ENCODE measurements at places on chromosomes 3 and 15.

- DNase-seq = no peak
Measured at GRCh38 chr15:70832176-70832575, 21.8 kb downstream of the LARP6 start.

GRCh38 chr3:49359623-49360022, 1.5 kb upstream of the GPX1 start:
- DNase-seq = no peak

GRCh38 chr3:16396202-16396601, 117.3 kb downstream of the RFTN1 start:
- DNase-seq = no peak

DNA sequence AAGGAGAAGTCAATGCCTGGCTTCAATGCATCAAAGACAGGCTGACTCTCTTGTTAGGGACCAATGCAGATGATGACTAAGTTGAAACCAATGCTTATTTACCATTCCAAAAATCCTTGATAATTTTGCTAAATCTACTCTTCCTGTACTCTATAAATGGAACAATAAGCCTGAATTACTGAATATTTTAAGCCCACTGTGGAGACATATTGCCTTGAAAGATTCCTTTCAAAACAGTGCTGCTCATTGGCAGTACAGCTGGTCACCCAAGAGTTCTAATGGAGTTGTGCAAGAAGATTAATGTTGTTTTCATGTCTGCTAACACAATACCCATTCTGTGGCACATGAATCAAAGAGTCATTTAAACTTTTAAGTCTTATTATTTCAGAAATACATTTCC, 181.0 kb upstream of the CBLB start:
- DNase-seq = no peak

DNA sequence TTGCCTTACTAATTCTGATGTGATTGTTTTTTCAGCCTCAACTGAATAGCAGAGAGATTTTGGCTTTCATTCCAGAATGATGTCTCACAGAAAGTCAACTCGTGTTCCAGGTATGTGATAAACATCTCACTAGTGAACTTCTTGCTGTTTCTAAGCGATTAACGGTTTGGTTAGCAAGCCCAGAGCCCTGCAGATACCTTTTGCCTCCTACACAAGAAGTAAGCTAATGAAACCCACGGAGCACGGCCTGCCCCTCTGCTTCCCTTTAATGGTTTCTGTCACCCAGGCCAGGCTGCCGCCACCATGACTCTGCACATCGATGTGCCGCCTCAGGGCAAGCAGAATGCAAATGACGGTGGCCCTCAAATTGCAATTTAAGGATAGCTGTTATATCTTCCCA, 155.9 kb upstream of the ICE2 start:
- no peak for DNase-seq

DNA sequence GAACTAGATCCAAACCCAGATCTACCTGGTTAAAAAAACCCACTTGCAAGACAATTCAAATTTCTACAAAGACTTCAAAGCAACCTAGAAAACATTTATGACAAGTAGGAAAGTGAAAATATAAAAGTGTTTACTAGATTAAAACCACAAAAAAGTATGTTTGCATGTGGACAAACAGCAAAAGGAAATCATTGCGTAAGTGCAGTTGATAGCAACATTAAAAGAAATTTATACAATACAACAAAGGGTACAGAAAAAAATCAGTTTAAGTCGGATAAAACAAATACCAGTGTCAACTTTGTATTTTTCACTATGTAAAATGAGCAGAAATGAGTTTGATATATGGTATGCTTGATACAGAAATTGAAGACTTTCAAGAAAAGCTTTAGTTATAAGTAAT, 2.6 kb downstream of the EIF5A2 start:
- DNase-seq = no peak

- DNase-seq = no peak
Measured at GRCh38 chr3:133169331-133170068, 131.3 kb downstream of the TMEM108 start.

DNA sequence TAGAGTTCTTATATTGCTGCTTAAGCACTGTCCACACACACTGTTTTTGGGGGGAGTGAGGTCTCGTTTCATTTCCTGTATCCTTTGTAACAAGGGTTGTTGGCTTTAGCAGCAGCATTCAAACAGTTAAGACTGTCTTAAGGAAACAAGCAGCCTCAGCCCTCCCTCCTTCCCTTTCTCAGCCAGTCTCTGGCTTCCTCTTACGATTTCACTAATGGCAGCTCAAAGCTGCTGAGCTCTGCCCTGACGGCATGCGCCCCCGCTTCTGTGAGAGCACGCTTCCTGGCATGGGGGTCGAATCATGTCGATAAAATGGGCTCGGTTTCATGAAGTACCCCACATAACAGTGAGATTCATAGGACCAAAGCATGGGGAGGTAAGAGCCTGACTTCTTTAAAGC, 105.0 kb downstream of the KLHL25 start:
- DNase-seq = no peak

GRCh38 chr15:101637516-101637915, 14.7 kb downstream of the TM2D3 start:
- no peak for DNase-seq

GRCh38 chr3:193564012-193564411, 9.3 kb upstream of the ATP13A4 start:
- DNase-seq = no peak

DNA sequence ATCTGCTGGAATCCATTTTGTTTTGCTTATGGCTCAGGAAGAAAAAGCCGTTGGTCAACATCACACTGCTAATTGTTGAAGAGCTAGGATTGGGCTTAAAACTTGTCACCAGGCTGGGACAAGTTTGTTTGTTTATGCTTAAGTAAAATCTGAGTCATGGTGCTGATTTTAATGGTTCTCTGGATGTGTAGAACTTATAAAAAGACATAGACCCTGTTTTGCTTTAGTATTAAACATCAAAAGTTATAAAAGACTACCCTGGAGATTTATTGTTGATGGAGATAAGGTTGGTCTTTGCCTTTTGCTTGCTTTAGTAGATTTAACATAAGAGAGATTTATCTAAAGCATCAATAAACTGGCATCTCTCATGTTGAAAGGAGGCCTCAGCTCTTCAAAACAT, 348.2 kb upstream of the GOLIM4 start:
- DNase-seq = no peak

DNA sequence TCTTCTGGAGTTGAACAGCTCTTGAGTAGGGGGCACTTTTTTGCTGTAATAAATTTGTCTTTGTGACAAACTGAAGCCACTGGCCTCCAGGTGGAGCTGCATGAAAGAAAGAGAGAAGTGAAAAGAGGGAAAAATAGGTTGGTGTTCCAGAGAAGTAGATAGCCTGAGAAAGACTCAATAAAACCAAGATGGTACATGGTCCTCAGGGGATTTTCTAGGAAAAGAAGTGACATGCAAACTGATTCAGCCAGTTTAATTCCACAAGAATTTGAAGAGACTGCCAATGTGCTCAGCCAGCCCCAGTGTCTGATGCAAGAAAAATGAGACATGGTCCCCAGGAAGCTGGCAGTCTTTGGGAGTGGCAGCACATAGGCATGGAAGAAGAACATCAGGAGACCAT, 152.7 kb downstream of the CD47 start:
- no peak for DNase-seq

- no peak for DNase-seq
Measured at GRCh38 chr3:23518441-23518840, 287.3 kb upstream of the UBE2E1 start.

DNA sequence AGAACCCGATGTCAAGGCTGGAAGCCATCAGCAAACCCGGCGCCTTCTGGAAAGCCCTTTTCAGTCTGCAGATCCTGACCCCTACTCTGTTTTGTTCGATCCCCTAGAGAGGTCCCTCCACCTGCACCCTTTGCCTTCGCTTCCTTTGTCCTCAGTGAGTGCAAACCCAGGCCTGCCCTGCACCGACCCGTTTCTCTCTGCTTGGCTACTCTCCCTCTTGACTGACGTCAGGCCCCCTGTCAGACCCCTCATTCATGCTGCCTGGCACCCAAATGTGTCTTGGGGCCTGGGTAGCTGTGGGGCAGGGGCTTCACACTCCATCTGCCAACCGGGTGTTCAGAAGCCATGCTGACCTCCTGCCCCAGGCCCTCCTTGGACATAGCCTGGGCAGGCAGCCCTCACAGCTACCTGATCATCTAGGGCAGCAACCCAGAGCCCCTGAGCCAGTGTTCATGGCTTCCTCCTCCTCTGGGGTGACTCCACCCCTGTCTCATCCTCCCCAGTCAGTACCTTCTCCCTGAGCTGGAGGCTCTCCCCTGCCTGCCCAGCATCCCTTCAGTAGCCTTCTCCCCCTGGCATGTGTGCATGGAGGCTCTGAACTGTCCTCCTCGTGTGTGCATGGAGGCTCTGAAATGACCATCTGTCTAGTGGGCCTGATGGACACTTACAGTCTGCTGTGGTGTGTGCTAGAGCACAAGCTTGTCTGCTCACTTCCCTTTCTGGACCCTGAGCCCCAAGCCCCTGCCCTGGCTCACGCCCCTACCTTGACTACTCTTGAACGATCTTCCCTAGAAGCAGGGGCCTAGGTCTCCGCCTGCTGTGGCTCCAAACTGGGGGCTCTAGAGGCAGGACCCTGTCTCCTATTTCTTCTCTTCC, 69.4 kb downstream of the EXOG start:
- DNase-seq = no peak

- DNase-seq = no peak
Measured at GRCh38 chr15:92079047-92079446, 225.5 kb downstream of the SLCO3A1 start.

DNA sequence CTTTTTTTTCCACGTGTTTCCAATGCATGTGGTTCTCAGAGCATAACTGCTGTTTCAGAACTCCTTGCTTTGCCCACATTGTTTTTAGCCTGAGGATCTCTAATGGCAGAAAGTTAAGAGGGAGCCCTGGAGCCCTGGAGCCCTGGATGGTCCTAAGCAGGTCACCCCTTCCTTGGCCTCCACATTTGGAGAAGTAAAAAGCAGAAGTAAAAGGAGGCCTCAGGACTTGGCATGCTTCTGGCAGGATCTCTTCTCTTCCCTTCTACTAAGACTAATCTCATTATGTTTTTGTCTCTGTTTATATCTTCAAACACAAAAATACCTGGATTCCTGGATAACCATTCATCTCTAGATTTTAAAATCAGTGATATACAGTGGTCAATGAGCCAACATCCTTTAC, 50.1 kb downstream of the P2RY1 start:
- no peak for DNase-seq

DNA sequence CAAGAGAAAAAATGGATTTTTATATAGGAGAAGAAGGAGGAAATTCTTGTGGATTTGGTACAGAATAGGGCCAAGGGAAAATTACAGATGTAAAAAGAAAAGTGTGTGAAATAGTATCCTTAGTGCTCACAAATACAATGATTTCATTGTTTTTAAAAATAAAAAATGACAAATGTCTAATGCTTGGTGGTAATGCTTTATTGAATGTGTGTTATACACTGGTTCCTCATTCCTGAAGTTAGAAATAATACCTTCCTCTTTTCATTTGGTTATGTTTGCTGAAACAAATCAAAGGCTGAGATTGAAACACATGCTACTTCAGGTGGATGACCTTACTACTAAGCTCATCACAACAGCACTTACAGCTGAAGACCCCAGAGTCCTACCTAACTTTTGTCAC, 37.7 kb upstream of the CCR2 start:
- DNase-seq = no peak

- no peak for DNase-seq
Measured at GRCh38 chr3:143562789-143563188, 285.5 kb downstream of the SLC9A9 start.

DNA sequence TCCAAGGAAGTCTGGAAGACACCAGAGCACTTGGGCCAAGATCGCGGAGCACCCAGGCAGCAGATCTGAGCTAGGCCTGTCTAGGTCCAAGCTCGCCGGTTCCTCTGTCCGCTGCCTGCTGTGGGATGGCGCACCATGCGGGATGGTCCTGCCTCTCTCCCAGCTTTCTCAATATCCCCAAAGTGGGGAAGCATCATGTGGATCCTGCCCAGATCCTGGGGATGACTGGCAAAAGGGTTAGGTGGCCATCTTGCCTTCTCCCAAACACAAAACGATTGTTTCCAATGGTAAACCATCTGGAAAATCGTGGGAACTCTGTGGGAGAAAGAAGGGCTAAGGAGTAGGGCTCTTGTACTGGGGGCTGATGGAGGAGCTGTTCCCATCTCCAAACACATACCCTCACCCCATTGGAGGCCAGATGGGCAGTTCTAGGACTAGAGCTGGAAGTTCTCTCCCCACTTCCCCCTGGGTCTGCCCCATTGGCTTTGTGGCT, 8.9 kb downstream of the PRKCD start:
- DNase-seq = no peak

GRCh38 chr3:104673981-104674380, 692.7 kb upstream of the ALCAM start:
- no peak for DNase-seq

DNA sequence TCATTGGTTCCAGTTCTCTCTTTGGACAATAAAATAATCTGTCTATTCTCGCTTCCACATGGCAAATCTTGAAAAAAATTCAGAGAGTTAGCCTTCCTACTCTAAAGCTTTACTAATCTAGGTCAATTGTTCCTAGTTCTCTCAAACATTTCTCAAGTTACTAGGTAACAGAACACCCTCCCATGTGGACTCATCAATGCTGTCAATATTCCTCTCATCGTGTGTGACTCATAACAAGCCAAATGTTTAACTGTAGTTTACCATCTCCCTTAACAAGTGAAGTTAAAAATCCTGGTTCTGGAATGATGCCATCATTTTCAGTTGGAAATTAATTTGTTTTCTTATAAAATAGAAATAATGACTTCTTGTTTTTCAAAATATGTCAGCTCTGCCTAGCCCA, 438.6 kb downstream of the ROBO1 start:
- DNase-seq = no peak

DNA sequence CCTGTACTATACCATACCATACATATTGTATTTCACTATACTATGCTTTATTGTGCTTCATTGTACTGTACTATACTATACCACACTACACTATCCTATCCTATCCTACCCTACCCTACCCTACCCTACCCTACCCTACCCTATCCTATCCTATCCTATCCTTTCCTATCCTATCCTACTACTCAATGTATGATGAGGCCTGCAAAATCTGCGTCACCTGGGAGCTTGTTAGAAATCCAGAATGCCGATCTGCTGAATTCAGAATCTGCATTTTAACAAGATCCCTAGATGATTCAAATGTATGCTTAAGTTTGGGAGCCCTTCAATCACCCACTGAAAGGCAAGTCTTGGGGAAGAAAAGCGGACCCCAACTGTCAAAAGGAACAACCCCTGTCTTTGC, 45.4 kb upstream of the CAPN7 start:
- no peak for DNase-seq

GRCh38 chr15:70853318-70853972, 512 bp downstream of the LARP6 start:
- DNase-seq = no peak

DNA sequence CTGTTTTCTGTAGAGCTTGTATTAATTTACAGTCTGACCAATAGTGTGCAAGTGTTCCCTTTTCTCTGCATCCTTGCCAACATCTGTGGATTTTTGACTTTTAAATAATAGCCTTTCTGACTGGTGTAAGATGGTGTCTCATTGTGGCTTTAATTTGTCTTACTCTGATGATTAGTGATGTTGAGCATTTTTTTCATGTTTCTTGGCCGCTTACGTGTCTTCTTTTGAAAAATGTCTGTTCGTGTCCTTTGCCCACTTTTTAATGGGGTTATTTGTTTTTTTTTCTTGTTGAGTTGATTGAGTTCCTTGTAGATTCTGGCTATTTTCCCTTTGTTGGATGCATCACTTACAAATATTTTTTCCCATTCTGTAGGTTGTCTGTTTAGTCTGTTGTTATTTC, 7.6 kb upstream of the ACOX2 start:
- no peak for DNase-seq

Measured in non-pigmented ciliary epithelial cell (primary cell).